Hippocampal formation (tissue), 2 donors: ENCODE measurements at places on chromosomes 5 and 9.
A peak's percentile ranks its signal among the peaks of the same experiment; 100 is the strongest.

DNA sequence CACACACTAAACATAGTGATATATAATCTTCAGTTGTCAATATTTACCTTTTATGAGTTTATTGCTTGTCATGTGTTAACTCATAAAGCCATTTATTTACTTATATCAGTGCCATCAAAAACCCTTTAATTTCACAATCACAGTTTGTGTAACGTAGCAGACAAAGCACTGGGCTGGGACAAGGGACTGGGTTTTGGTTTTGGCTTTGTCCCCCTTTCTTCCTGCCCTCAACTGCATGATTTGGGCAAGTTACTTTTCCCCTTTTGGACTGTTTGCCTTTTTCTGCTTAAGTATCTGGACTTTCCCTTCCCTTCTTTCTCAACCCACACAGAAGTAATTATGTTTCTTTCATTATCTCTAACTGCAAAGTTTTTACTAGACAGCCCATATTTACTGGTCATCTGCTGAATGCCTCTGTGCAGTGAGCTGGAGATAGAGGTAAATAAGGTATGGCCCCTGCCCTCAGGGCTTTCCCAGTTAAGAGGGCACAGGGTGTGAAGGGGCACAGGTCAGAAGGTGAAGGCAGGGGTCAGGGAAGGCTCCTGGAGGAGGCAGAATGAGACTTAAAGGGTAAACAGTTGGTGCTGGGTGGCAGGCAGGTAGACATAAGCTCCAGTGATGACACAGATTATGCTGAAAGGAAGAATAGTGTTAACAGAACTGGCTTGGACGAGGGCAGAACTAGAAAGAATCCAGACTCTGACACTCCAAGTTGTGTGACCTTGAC, 14.8 kb upstream of the NR3C1 start:
- DNase-seq = no peak

DNA sequence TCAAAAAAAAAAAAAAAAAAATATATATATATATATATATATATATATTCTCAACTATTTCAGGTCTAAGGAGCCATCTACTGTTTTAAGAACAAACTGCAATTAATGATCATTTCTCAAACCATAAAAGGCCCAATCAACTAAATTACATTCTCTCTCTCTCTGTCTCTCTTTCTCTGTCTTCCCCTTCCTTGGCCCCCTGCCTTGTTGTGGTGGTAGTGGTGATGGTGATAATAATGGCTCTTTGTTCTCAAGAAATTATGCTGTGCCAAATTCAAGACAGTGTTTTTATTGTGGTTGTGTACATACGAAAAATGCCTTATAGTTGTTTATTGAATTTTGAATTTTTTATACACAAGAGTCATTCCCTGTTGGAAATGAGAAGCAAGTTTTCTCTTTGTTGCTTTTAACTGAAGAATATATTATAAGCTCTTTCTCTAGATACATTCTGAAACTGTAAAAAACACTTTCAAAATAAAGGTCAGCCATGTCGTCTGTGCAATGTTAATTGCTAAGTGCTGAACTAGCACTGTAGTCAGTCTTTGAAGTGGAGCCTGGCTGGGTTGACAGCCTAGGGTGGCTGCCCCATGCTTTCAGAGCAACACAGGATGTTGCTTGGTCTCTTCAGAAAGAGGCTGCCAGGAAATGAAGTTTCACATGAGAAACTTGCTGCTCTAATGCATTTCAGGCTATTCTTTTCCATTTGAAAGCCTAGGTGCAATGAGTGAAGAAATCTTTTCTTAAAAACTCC, 96.0 kb downstream of the HINT1 start:
- DNase-seq = peak; percentile 89

GRCh38 chr5:104412649-104413240, 850.2 kb upstream of the NUDT12 start:
- DNase-seq = no peak

DNA sequence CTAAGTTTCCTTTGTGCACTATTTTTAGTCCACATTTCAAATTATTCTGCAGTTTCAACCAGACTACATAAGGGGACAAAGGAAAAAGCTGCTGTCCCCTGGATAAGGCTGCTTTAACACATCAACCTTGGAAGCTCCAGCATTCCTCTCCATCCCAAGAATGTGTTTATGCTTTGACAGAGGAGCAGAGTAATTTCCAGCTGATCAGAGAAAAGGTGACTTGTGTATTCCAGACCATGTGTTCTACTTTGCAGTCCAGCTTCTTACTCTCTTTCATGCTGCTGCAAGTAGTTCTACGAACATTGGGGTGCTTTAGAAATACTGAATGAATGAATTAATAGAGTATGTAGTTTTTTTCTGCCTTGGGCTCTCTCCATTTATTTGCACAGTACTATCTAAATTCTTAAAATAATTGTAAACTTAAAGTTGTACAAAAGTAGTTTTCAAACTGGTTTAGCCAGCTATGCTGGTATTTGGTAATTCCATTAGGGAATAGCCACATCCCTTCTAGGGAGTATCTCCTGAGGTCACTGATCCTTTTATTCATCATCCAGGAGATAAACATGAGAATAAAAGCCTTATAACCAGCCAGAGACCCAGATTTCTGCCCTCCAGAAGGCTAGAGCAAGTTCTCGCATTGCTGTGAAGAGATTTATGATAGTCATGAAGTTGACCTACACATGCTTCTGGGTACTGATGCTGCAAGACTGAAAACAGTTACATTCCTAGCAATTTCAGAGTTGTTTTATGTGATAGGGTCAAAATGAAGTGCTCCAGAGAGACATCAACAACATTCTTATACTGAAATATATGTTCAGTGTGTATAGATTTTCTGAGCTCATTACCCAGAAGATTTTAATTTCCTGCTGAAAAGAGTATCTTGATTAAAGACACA, 215.2 kb downstream of the COMMD10 start:
- DNase-seq = no peak

DNA sequence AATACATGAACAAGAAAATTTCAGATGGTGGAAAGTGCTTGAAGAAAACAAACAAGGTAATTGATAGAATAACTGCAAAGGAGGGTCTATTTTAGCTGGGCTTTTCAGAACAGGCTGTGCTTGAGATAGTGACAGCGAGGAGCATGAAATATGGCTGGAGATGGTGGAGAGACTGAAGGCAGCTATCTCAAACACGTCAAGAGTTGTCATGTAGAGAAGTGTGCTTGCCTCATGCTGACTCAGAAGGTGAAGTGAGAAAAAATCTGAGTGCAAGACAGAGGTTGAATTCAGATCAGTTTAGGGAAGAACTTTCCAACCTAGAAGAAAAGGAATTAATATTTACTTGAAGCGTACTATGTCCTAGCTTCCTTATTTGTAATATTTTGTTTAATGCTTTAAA, 115.5 kb upstream of the RANBP3L start:
- no peak for DNase-seq

DNA sequence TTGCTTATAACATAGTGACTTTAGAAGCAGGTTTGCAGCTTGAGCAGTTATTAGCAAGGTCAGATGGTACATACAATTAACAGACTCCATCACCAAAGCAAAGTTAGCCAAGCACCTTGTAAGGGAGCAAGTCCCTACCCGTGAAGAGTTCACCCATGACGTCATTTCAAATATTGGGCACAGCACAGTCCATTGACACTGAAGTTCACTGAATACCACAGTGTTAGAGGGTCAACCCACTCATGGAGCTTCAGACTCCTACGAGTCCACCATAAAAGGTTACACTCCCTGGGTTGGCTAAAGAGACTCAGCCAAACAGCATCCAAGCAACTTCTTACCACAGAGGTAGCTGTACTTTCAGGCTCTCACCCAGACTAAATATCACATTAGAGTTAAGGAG, 77.5 kb downstream of the GALNT10 start:
- DNase-seq = no peak

GRCh38 chr5:149654231-149654630, 72.9 kb downstream of the ARHGEF37 start:
- no peak for DNase-seq

DNA sequence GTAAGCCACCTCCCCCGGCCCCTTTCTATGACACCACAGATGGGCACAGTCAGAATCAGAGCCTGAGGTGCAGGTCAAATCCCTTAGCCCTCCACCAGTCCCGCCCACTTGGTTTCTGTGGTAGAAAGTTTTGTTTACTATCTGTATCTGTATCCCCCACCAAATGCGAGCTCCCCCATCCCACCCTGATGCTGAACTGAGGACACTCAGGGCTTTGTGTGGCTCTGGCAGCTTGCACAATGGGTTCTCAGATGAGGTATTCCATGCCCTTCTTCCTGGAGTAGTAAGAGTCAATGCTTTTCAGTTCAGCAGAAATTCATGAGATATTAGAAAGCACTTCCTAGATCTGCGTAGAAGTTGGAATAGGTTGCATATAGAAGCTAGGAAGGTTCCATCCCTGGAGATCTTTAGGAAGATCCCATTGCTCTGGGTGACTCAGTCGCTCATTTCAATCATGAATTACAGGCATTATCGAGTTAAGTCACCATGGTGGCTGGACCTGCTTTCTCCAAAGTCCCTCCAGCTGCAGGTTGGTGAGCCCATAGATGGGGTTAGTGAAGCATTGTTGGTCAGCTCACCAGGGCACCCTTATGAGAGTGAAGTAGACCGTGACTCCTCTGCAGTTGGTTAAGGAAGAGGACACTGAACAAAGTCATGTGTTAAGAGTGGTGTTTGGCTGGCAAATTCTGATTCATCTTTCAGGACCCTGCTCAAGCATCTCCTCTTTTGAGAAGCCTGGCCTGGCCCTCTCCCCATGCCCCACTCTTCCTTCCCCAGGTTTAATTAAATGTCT, 10.6 kb upstream of the KCNIP1 start:
- no peak for DNase-seq

DNA sequence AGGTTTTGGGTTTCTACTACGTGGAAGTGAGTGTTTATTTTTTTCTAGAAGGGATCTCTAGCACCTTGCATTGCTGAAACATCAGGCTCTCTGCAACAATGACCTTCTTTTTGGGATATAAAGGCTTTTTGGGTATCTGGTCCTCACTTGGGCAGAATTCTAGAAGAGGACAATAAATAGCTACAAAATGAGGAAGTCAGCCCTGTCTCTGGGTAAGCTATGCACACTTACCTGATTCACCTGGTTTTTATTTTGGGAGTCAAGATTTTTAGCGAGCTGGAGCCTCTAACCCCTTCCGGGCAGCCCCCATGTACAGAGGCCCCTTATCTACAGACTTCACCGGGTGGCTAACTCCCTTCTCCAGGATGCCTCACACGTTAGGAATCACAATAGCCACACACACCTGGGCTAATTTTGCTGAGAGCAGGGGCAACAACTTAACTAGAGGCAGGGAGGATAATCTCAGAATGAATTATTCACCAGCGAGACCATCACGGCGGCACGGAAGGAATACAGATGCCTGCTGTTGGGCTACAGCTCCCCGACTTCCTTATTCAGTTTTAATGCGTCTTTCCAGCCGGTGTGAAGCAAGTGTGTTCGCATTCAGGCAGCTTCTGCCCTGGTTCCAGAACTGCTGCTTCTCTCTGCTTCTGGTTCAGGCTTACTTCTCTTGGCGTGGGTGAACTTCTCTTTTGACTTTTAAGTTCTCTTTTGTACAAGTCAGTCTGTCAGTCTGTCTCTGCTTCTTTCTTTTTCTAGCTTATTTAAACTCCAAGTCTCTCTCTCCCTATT, 341.0 kb upstream of the PANK3 start:
- DNase-seq = no peak

GRCh38 chr5:137146402-137146890, 352.7 kb downstream of the SPOCK1 start:
- DNase-seq = peak; percentile 50

- no peak for DNase-seq
These were observed 19.1 kb downstream of the CREBRF start for GRCh38 chr5:173075137-173075843.

- no peak for DNase-seq
These were observed 25.8 kb downstream of the DDX46 start for GRCh38 chr5:134784241-134784920.

DNA sequence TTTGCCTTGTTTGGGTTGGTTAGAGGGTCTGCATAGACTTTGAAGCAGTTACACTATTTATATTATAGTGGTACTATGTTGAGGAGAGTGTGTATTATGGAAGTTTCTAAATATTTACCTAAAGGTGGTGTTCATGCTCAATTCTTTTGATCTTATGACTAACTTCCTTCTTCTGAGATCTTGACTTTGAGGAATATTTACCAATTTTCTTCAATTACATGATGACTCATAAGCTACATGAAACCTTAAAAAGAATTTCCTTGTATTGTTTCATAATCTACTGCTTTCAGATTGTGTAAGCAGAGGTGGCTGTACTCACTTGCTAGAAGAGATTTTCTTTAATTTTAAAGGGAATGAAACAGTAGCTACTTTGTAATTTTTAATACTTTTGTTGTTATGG, 276.1 kb downstream of the TAF11L14 start:
- DNase-seq = no peak

DNA sequence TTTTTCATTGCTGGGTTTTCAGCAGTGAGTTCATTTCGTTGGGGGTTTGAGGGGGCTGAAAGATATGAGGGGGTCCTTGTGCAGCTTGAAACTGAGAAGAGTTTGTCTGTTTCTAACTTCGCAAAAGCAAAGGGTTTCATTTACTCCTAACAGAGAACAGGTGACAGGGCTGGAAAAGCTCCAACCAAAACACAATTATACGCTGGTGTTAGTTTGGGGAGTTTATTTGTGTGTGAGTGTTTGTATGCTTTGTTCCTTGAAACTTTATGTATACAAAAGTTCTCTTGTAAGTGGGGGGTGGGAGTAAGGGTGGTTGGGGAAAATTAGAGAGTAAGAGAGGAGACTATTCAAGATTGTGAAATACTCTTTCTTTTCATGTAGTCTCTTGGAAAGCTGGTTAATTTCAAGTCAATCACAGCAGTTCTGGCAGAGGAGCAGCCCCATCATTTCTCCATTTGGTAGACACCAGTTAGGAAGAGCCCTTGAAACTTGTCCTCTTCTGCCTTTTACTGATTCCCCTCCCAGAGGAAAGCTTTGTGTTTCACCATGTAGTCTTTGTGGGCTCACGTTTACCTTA, 881 bp downstream of the TNFAIP8 start:
- no peak for DNase-seq

GRCh38 chr9:136225366-136225747, 20.3 kb downstream of the QSOX2 start:
- DNase-seq = no peak

DNA sequence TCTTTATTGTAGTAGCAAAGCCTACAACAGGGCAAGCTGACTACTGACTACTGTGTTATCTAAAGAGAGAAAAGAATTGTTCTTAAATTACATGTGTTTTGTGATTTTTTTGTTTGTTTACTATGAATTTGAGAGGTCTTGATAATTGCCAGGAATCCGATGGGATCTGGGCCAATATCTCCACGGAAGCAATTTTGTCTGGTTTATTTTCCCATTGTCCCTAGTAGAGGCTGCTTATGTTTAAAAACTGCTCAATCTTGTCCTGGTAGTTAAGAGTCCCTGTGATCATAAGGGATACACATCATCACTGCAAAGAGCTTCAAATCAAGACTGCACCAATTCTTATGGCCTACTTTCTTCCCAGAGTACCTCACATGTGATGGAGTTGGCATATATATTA, 94.4 kb downstream of the GLDC start:
- no peak for DNase-seq

GRCh38 chr9:133527444-133527920, 2.7 kb upstream of the MYMK start:
- DNase-seq = no peak

- no peak for DNase-seq
These were observed 74.2 kb upstream of the OTULINL start for GRCh38 chr5:14507156-14507941.
